ENCODE measurements at places on chromosomes 3 and 15.

DNA sequence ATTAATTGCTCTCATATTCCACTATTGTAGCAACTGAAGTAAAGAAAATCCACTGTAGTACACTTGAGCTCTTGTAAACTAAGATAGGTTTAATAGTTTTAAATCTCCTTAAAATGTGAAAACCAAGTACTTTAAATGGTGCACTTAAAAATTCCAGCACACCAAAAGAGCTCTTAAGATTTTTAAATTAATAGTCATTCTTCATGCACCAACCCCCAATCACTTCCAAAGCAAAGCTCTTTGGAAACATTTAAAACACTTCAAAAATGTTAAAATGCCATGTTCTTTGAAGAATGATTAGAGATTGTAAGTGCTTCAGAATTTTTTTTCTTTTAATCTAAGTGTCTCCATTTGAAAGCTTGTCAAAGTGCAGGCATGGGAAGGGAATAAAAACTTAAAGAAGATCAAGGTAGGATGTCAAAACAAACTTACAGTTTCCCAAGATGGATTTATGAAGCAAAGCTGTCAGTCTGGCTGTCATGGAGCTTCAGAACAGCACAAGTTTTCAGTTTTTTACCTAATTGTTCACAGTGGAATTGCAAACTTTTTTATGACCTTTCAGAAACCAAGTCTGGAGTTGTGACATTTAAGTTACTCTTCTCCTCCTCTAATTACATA is 84.3 kb downstream of the ARPP21 start:
- DNase-seq = no peak

DNA sequence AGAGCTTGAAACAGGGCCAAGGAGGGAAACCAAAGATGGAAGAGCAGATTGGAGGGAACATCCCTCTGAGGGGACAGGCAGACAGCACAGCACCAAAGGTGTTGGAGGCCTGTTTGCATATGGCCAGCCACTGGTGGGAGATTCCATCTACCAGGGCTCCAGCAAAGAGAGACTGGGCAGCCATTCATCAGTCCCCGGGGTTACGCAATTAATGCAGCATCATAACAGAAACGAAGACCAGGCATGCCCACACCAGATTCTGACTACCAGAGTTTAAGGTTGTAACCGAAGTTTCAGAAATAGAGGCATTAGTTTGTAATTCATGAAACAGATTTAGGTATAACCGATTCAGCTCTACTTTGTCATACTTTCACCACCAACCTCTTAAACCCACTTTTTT is 58.1 kb downstream of the COL8A1 start:
- no peak for DNase-seq

DNA sequence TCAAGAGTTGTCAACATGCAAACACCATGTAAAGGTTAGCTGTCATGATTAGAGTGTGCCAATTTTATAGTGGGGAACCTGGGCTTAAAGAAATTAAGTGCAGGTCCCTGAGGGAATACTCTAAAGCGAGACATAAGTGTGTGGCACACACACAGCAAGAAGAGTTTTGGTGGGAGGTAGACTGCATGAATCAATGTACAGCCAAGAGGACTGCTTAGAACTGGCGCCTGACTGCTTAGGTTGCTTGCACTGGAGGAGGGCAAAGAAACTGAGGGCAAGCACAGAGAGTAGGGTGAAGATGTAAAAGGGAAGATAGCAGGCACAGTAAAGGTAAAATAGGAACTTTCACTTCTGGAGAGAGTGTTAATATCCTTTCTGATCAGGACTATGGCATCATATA is 184.9 kb downstream of the SOX2 start:
- no peak for DNase-seq

GRCh38 chr15:42226648-42227047 is 18.5 kb upstream of the VPS39 start:
- no peak for DNase-seq

DNA sequence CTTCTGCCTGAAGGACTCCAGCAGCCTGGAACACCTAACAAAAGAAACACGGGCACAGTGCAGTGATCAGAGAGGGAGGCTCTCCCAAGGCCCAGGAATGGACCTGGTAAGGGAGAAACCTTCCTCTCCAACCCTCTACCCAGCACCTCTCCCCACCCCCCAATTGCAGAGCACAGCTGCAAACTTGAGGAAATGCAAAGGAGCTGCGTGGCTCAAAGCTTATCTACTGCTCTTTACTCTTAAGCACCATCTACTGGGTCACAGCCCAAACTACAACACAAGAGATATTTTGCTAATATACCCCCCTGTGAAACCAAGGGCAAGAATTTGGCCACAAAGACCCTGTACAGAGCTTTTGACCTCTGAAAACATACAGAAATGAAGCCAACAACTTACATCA is 328.3 kb downstream of the OXSM start:
- no peak for DNase-seq

GRCh38 chr3:146200461-146201220 is 39.7 kb upstream of the PLOD2 start:
- no peak for DNase-seq

- DNase-seq = no peak
These were observed 127.1 kb upstream of the RBMS3 start for GRCh38 chr3:29153811-29154210.

DNA sequence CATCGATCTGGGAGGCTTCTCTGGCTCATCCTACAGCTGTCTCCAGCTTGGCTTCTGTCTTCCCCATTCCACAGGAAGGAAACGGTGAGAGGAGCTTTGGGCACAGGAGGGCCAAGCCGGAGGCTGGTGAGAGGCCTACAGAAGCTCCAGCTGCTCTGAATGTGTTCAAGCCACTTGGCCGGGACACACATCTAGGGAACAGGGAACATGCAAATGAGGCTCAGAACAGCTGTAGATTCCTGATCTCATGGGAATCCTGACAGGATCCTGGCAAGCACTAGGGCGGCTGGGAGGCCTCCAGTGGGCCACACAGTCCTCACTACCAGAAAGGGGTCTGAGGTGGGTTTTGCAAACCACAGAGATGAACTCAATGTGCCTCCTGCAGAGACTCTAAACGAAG is 13.7 kb downstream of the SEMA5B start:
- DNase-seq = no peak
